Skin of body (tissue), 3 donors: ENCODE measurements at places on chromosomes 1 and 21. TPM values are rescaled to one million over a fixed set of nuclear protein-coding genes. Genes with fewer than 3 reads are reported as not detected.

DNA sequence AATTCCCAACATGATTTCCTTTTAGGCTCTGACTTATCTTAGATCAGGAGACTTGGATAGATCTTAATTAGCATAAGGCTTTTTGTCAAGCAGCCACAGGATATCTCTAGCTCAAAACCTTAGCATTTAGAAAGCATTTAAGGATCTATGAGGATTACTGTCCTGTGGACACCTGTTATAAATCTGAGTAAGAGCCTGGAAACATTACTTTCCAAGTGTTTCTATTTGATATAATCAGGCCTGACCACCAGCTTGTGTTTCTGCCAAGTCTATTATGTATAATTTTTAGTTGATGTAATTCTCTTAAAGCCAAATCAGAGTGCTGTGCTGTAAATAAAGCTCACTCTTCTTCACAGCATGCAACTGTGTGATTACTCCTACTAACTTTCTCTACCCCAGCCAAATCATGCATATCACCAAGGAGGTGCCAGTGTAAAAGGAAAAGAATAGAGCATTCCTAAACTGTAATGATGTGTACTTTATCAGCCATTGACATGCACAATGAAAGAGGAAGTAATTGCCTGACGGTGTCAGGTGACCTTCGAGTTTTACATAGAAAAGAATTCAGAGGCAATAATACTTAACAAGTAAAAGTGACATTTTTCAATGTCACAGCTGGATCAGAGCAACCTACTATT is 309.9 kb upstream of the PRMT6 start:
- DNase-seq = no peak

GRCh38 chr1:70033266-70033873 is 172.0 kb downstream of the LRRC40 start:
- DNase-seq = no peak

- peak; percentile 25 for DNase-seq
Measured at GRCh38 chr21:42653231-42654061, at the start of gene PDE9A. Gene PDE9A (plus strand): TSS chr21:42653621. CDS start chr21:42653815, 194 bp downstream.

DNA sequence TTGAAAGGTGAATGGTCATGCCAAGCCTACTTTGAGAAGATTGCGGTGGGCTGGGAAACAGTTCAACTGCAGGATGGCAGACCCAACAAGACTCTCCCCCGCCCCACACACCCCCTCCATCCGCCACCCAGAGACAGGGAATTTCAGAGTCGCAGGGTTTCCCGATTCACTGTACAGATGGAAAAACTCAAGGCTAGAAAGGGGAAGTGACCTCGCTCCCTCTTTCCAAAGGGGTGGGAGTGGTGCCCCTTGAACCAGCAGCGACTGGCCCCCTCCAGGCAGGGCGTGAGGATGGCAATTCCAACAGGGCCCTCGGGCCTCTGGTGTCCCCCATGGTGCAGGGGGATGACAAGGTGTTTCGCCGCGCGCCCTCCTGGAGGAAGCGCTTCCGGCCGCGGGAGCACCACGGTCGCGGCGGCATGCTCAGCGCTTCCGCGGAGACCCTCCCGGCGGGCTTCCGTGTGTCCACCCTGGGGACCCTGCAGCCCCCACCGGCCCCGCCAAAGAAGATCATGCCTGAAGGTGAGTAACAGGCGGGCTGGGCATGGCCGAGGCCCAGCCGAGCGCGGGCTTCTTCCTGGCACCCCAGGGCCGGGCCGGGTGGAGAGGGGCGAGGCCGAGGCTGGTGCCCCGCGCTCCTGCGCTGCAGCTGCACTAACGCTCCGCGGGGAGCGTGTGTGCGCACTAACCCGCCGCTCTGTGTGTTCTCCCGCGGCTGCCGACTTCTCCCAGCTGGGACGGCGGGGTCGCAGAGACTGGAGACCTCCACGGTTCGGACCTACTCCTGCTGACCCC is 10.4 kb downstream of the MYOG start:
- DNase-seq = no peak

- DNase-seq = no peak
Measured at GRCh38 chr21:33667636-33668035, 25.3 kb downstream of the ITSN1 start.

GRCh38 chr1:188027613-188028012 is 1198.9 kb downstream of the PLA2G4A start:
- peak; percentile 8 for DNase-seq

DNA sequence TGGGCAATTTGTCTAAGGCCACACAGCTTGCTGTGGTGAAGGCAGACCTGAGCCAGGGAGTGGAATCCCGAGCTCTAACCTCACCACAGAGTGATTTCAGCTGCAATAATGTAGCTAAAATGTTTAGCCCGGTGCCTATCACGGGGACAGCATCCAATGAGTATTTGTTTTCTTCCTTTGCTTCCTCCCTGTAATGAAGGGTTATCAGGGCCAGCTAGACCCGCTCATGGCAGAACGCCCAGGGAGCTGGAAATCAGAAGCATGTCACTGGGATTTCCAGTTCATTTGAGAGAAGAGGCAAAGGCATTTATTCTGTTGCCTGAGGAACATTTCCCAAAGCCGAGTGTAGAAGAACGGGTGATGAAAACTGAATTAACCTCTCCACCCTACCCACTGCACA is 183.1 kb downstream of the ZSCAN20 start:
- no peak for DNase-seq

DNA sequence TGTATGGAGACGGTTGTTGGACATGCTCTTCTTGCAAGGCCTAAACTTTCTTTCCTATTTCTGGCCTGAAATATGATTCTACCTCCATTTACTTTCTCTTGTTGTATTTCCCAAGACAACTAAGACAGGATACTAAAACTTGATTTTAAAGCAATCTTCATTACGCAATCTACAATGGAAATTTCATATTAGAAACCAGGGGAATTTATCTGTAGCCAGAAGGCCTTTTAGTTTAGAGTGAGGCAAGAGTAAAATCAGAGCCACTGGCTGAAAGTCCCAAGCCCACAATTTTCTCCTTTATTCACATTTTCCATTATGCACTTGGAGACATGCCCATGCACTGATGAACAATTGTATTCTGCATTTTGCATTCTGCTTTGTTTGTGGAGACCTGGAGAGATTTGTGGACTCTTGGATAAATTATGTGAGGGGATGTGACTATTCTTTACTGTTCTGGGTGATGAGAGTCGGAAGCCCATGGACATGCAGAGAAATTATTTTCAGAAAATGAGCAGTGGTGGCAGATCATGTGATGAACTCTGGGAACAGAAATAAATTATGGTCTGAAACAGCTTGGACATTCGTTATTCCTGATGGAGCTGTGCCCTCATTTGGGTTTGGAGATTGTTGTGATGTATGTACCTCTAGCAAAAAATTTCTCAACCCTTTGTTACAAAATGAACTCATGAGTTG is 336.8 kb downstream of the SEC16B start:
- DNase-seq = no peak

DNA sequence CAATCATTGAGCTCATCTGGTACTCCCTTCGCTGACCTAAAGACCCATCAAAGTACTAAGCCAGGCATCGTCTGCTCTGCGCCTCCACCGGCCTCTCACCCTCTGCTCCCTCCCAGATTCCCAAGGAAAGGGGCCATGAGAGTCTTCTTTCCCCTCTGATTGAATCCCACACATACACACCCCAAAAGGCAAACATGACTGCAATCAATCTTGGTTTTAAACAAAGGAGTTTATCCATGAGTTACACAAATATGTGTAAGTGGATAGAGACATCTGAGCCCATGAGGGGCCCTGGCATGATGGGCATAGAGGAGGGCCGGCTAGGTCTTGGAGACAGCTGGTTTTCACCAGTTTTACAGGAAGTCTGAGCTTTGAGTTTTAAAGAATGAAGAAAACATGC is 50.9 kb downstream of the CAPN2 start:
- DNase-seq = no peak

DNA sequence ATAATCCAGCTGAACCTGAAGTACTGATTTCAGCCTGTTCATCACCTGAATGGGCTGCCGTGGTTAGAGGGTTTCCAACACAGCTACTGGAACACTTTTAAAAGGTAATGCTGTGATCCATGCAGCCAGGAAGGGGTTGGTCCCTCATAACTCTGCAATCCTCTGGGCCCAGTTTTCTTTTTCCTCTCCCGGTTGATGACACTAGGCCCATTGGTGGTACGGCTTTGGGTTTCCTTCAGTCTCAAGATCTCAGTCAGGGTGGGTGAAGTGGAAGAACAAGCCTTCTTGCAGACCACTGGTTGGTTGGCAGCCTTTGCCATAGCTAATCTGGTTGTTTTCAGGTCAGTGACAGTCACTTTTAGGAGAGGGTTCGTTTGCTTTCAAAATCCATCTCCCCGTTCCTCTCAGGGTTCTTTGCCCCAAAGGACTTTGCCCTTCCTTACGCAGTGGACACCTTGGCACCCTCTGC is 502 bp upstream of the SLC35A3 start:
- peak; percentile 5 for DNase-seq

DNA sequence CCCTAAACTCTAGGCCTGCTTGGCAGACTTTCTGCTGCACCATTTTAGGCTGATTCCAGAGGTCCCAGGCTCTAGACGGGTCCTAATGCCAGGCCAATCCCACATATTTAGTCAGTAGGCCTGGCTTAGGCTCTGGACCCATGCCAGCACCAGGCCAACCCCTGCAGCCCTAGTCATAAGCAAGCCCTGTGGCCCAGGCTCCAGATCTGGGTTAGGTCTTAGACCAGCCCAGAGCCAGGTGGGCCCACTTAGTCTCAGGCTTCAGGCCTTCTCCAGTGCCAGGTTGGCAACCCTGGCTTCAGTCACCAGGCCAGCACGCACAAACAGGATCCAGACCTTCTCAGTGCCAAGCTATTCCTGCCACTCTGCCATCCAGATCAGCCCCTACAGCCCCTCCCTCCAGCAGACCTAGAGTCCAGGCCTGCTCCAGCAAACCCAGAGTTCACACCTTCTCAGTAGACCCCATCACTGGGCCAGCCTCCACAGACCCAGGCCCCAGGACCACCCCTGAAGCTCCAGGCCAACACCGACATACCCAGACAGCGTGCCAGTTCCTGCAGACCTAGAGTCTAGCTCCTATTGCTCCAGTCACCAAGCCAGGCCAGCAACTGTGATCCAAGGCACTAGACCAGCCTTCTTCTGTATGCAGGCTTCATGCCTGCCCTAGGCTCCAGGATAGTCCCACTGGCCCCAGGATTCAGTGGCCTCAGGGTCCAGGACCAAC is 467.6 kb downstream of the RWDD3 start:
- no peak for DNase-seq

- DNase-seq = peak; percentile 52
Measured at GRCh38 chr1:51237351-51238033, 1.4 kb downstream of the RNF11 start.

The KCNE2 gene
- 0.69 TPM for total RNA-seq

The SLC45A1 gene
- total RNA-seq = 0.49 TPM

The CACHD1 gene
- 25.4 TPM for total RNA-seq

The CD101 gene
- 1.8 TPM for total RNA-seq

The OR2L3 gene
- not detected for total RNA-seq

The RNU1-2 gene
- total RNA-seq = 34,682 TPM

The CAPN8 gene
- total RNA-seq = 16.4 TPM

The ACTN2 gene
- total RNA-seq = 111 TPM

The KRTAP10-10 gene
- 0.49 TPM for total RNA-seq

The AMPD1 gene
- total RNA-seq = 8.2 TPM

The RPTN gene
- total RNA-seq = 4.4 TPM

The GJC2 gene
- total RNA-seq = 1.2 TPM

The SLC50A1 gene
- 18.5 TPM for total RNA-seq

The SLC44A5 gene
- total RNA-seq = 0.89 TPM
